ENCODE measurements at places on chromosomes 1 and 21. TPM values are rescaled to one million over a fixed set of nuclear protein-coding genes. Genes with fewer than 3 reads are reported as not detected.
A peak's percentile ranks its signal among the peaks of the same experiment; 100 is the strongest.

- no peak for DNase-seq
- H3K36me3 ChIP-seq: no peaks in the 10 kb centered on the region
- H3K4me3 ChIP-seq: no peak overlapping the region
These were observed 215.9 kb downstream of the TOMM20 start for GRCh38 chr1:234912548-234913277.

DNA sequence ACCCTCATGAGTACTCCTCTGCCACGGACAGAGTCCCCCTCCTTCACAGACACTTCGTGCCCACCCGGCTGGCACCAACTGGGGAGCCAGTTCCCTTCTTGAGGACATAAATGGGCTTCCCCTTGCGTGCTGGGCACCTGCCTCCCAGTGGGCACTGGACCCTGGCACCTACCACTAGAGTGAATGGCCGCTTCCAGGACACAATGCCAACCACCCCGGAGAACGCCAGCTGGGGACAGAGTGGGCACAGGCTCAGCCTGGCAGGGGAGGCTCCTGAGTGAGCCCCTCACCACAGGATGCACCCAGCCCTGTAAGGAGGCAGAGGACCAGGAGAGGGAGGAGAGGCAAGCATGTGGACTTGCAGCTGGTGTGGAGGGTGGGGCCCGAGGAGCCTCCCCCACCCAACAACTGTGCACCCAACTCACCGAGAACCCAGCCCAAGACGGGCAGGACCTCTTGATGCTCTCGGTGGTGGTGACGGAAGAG, 1.0 kb downstream of the ENTREP3 start:
- peaks cover 30% of the 10 kb centered on the region for H3K4me1 ChIP-seq
- peak overlapping the region; percentile 92 for H3K27ac ChIP-seq

GRCh38 chr1:3747903-3748302, 4.3 kb upstream of the CCDC27 start:
- no peaks in the 10 kb centered on the region for H3K27me3 ChIP-seq
- H3K36me3 ChIP-seq: no peaks in the 10 kb centered on the region
- peaks cover 33% of the 10 kb centered on the region for H3K4me1 ChIP-seq
- no peak for DNase-seq

DNA sequence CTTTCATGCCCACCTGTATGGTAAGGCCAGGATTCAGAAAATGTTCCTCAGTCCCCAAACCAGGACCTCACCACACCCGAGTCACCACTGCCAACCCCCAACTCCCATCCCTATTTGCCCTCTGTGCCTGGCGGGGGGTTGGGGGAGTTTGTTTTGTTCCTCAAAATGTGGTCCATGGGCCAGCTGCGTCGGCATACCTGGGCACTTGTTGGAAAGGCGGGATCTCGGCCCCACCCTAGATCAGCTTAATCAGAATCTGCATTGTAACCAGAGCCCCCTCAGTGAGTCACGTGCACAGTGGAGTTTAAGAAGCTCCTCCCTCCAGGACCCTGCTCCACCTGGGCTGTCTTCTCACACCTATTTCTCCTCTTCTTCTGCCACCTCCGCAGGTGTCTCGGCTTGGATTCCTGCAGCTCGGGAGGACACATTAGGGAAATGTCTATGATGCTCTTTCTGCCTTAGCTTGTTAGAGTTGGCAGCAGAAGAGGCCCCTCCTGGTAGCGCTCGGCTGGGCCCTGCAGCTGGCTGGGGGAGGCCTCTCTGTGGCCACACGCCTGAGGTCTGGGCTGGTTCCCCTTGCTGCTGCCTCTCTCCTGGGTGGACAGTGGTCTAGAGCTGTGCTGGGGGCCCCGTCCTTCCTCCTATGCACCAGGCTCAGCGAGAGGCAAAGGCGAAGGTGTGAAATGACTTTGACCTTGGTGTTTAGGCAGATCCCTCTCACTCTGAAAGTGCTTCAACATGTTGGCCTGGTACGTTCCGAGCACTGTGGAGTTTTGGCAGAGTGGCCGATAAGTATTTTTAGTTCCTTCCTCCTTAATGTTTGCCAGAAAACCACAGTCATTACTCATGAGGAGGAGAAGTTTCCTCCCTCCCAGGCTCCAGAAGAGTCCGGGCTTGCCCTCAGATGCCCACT, 41.8 kb upstream of the CAMTA1 start:
- peak overlapping the region; percentile 81 for H3K27ac ChIP-seq
- no peaks in the 10 kb centered on the region for H3K36me3 ChIP-seq
- H3K4me1 ChIP-seq: peaks cover 11% of the 10 kb centered on the region
- DNase-seq: peak; percentile 68
- no peaks in the 10 kb centered on the region for H3K27me3 ChIP-seq

DNA sequence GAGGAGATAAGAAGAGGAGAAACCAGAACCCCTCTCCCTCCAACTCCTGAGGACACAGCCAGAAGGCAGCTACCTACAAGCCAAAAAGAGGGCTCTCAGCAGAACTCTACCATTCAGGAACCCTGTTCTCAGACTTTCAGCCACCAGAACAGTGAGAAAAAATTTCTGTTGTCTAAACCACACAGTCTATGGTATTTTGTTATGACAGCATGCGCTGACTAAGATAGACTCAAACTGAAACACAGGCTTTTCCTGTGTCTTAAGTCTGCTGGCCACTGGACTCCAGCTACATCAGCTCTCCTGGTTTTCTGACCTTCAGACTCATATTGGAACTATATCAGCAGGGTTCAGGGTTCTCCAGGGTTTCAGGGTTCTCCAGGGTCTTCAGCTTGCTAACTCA, 126.5 kb upstream of the TNFSF4 start:
- H3K27ac ChIP-seq: no peak overlapping the region
- no peaks in the 10 kb centered on the region for H3K36me3 ChIP-seq
- H3K27me3 ChIP-seq: no peaks in the 10 kb centered on the region
- H3K4me1 ChIP-seq: peaks cover 6% of the 10 kb centered on the region

- no peaks in the 10 kb centered on the region for H3K27me3 ChIP-seq
- DNase-seq: no peak
- no peak overlapping the region for H3K4me3 ChIP-seq
- no peaks in the 10 kb centered on the region for H3K4me1 ChIP-seq
These were observed 7.5 kb downstream of the ELF3 start for GRCh38 chr1:202017749-202018467.

GRCh38 chr1:5349526-5349925, 642.7 kb downstream of the NPHP4 start:
- no peaks in the 10 kb centered on the region for H3K4me1 ChIP-seq
- no peak for DNase-seq
- no peak overlapping the region for H3K27ac ChIP-seq
- no peaks in the 10 kb centered on the region for H3K36me3 ChIP-seq
- no peaks in the 10 kb centered on the region for H3K27me3 ChIP-seq
- H3K4me3 ChIP-seq: no peak overlapping the region

DNA sequence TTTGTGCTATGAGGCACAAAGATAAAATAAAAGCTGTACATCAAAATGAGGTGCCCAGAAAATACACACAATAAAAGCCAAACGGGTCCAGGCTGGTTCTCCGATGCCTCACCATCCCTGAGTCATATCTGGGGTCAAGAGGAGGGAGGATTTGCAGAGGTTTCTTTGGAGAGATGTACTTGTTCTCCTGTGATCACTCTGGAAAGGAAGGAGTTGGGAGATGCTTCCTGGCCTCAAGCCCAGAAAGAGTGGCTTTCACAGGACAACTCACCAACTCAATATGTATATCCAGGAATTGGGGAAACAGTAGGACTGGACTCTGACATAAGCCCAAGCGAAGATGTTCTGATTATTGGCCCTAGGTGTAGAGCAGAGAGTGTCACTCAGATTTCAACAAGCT, 51.9 kb downstream of the DIPK1A start:
- no peak overlapping the region for H3K4me3 ChIP-seq
- H3K27me3 ChIP-seq: no peaks in the 10 kb centered on the region

Gene OLFML2B
- 1.7 TPM for total RNA-seq

Gene PLA2G2A
- total RNA-seq: 19.3 TPM

Gene KPRP
- not detected for total RNA-seq

Gene LCE2A
- total RNA-seq: not detected

Gene PTCH2
- total RNA-seq: 0.18 TPM

Data from gastrocnemius medialis (tissue), 4 donors.